ENCODE measurements at places on chromosomes 1 and 21.
A peak's percentile ranks its signal among the peaks of the same experiment; 100 is the strongest.

DNA sequence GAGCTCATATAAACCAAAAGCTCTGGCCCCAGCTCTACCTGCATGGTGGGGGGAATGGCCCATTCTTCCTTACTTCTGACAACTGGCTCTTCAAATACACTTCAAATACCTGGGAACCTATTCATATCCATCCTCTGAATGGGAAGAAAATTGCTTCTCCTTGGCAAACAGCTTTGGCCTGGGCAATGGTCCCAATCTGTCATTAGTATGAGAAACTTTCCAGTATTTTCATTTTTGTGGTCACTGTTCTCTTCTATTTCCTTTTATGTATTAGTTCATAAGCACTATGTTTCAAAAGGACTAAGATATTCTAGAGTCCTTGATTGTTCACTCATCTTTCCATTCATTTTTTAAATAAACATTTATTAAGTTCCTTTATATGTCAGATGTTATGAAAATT lies 5.2 kb upstream of the HSD3B2 start:
- DNase-seq = no peak

- peak; percentile 26 for DNase-seq
These were observed 66.1 kb downstream of the TENT5C start for GRCh38 chr1:117671781-117672501.

DNA sequence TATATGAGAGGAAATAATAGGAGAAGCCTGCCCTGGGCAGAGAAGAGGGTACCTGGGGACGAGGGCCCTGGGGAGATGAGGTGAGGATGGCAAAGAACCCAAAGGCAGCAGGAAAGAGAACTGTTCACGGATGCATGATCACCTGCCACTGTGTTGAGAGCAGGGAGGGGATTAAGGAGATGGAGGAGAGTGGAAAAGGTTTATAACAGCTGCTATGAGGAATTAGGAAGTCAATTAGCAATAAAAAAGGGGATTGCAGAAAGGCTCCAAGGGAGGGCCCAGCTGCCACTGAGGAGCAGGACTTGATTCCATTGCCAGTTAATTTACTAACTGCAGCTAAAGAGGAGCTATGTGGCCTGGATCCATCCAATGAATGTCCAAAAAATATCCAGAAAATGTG lies 61.1 kb downstream of the GFI1 start:
- DNase-seq = no peak

GRCh38 chr1:220827445-220828178 lies 40.9 kb downstream of the MTARC1 start:
- no peak for DNase-seq

GRCh38 chr21:41367301-41367944 lies 5.6 kb downstream of the MX2 start:
- DNase-seq = no peak

GRCh38 chr1:218451415-218451814 lies 106.3 kb downstream of the TGFB2 start:
- no peak for DNase-seq

DNA sequence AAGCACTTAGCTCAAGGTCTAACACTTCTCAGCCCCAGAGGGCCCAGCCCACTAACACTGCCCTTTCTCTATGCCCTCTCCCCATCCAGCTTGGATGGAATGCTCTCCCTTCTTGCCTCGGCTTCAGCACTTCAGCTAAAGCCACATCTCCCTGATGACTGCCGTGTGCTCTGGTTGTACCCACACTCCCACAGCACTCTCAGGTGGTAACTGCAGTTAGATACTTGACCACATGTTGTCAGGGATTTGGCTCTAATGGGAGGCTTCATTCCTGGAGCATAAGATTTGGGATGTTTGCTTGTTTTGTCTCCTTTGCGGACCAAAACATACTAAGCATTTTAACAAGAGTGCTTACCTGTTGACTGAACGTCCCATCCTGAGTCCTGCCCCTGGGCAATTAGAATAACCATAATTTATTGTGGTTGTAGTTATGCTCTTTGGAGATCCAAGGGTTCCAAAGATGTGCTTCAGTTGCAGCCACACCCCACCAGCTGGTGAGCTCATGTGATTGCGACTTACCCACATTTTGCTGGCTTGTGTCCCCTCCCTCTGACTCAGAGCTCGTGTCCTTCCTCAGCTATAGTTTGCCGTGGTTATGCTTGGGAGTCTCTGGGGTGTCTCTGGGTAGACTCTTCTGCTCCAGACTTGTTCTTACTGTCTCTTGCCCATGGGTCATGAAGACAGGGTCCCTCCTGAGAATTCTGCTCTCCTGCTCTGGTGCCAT lies 7.7 kb upstream of the SLC26A9 start:
- DNase-seq = no peak

- no peak for DNase-seq
These were observed 84.3 kb downstream of the TGFBR3 start for GRCh38 chr1:91801496-91802115.

- DNase-seq = no peak
These were observed 7.2 kb upstream of the TSPEAR start for GRCh38 chr21:44718571-44718970.

DNA sequence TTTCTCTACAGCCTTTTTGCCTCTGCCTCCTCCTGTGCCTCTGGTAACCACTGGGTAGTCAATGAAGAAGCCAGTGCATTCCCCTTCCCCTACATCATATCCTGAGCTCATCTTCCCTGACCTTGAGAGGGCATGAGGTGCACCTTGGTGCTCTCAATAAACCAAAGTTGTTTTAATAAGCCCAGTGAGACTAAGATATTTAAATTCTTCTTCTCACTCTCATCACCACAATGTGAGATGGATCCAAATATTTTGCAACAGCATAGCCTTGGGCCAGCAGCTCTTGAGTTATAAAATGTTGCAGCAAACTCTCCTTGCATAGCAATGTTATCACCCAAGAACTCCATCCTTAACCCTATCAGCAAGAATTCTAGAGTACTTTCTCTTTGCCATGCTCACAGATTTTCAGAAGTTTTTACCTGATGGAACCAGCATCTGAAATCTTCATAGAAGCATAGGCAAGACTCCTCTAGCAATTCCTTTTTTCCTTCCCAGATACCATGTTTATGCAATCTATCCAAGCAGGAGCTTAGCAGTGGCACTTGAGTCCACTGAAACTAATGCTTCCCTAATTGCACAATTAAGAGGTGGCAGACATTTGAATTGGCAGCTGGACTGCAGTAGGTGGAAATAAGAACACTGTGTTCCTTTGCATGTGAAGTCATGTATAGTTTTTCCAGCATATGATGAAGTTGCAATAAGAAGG lies 36.8 kb downstream of the CDC7 start:
- DNase-seq = no peak

DNA sequence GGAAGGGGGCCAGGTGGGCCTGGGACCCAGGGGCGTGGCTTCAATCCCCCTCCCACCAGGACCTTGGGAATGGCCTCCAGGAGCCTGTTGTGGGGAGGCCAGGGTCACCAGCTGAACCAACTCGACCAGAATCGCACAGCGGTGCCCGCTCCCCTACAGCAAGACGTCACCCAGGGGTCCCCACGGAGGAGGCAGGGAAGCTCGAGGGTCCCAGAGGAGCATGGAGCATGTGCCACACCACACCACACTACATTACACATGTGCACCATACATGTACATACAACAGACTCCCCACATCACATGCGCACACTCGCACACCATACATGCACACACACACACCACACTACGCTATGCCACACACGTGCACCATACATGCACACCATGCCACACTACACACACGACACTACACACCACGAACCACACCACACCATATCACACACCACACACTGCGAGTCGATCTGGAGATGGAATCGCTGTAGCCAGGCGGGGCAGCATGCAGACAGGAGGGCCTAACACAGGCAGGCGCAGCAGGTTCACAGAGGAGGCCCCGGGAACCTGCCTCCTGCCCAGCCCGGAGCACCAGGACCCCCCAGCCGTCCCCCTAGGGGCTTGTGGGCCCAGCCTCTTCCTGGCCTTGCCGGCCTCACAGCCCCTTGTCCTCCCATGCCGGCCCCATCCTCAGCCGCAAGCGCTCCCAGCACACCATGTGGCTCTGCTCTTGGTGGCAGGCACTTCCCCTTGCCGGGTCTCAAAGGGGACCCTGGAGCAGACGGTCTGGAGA lies 596 bp downstream of the ITGB2 start:
- DNase-seq = no peak

DNA sequence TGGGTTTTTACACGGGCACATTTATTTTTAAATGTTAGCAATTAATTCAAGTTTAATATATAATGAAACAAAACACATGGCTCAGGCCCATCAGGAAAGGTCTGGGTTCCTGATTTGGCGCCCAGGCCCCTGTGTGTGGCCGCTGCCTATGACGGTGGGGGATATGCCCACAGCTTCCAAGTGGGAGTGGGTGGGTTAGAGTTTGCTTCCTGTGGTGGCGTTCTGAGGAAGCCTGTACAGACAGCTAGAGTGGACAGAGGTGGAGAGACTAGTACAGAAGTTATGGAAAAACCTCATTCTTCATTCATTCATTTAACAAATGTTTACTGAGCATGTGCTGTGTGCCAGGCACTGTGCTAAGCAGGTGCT lies 22.4 kb upstream of the EPS8L3 start:
- DNase-seq = no peak

Data from nephron progenitor cell (in vitro differentiated cells).